Spinal cord (tissue), 10 donors: ENCODE measurements at places on chromosomes 16 and 17.

- no peak for DNase-seq
Measured at GRCh38 chr16:67269766-67270165, 9.6 kb upstream of the PLEKHG4 start.

DNA sequence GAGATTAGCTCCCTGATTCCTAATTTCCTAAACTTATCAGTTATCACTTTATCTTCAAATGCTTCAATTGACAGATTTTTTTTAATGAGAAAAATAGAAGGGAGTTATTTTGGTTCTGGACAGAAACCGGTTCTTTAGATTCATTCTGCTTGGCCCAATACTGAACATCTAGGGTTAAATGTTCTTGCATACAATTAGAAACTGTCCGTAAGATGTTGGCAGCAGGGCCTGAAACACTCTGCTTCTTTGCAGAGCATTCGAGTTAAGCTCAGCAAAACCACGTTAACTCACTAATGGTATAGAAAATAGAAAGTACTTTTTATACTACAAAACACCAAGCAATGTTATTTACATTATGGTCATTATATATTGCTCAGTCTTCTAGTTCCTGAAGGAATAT, 7.2 kb downstream of the SHCBP1 start:
- DNase-seq, result no peak

DNA sequence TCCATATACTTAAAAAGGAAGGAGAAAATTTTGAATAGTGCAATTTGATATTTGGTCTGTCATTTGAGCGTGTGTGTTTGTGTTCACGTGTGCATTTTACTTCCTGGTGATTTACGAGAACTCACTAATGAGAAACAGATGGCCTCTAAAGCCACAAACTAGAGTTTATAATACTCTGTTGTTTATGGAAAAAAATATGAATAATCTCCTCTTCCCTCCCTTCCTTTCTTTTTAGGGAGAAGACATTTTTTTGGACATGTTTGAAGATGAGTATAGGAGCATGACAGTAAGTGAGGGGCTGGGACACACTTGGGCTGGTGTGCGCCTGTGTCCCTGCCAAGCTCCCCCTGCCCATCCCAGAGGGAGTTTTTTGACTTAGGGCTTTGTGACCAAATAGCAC, 102.7 kb downstream of the CLEC16A start:
- DNase-seq, result no peak

DNA sequence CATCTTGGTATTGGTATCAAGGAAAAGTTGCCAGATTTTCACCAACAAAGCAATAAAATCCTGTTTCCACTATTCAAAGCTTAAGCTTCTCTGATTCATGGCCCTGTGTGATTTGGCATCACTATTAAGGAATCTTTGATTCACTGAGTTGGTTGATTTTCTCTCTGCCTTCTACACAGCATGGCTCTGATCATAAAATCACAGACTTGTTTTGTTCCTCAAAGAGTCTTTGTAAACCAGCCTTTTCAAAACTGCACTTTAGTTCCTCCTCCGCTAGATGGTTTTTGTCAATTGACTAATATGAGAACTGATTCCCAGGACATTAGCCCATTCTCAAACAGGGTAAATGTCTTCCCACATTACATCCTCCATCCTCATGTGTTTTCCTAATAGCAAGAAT, 197.6 kb downstream of the DNAH9 start:
- peak; percentile 40 for DNase-seq

GRCh38 chr16:75632857-75633256, 9.8 kb upstream of the ADAT1 start:
- DNase-seq, result no peak

GRCh38 chr16:84024854-84025253, 17.7 kb downstream of the SLC38A8 start:
- DNase-seq, result no peak

DNA sequence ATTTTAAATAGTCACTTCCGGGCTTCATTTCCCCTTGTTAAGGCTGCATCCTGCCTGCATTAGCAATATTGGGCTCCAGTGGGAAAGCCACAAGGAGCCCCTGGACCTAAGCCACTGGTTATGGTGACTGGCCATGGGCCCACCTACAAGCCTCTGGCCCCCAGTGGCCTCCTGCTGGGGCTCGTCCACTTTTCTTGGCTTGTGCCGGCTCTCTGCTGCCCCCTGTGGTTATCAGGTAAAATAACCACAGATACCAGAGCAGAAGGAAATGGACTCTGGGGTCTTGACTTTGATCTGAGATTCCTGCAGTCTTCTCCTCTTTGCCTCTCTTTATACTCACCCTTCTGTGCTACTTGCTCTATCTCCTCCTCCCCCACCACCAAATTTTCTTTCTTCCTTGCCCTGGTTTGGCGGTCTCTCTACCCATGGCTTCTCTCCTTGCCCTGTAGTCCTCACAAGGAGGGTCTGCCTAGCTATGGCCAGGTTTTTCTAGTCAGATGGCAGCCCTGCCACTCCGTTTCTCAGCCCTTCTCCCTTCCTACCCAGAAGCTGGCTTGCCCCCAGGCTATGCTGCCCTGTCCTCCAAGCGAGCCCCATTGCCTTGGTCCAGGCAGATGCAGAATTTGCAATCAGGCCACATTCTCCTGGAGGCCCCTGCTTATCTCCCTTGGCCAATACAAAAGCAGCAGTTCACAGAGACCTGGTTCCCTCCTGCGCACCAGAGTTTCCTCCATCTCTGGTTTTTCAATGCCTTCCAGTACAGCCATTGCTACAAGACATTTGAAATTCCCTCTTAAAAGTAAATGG, 82.9 kb upstream of the RCVRN start:
- DNase-seq, result peak; percentile 15

DNA sequence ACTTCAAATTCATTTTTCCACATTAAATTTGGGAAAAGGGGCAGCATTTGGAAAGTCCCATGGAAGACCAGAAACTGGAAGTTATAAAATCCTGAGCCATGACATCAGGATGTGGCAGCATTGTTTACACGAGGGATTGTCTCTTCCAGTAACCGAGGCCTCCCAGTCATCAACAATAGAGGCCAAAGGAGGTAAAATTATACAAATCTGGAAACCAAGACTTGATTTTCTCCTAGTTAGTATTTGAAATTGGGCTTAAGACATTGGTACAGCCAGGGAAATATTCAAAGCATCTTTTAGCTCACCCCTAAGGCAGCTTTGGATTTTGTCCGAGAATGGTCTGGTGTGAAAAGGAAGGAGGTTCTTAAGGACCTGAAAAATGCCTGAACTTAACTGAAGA, 251.6 kb upstream of the FOXF1 start:
- no peak for DNase-seq

- DNase-seq, result no peak
Measured at GRCh38 chr17:75738218-75738802, 17.1 kb downstream of the ITGB4 start.

DNA sequence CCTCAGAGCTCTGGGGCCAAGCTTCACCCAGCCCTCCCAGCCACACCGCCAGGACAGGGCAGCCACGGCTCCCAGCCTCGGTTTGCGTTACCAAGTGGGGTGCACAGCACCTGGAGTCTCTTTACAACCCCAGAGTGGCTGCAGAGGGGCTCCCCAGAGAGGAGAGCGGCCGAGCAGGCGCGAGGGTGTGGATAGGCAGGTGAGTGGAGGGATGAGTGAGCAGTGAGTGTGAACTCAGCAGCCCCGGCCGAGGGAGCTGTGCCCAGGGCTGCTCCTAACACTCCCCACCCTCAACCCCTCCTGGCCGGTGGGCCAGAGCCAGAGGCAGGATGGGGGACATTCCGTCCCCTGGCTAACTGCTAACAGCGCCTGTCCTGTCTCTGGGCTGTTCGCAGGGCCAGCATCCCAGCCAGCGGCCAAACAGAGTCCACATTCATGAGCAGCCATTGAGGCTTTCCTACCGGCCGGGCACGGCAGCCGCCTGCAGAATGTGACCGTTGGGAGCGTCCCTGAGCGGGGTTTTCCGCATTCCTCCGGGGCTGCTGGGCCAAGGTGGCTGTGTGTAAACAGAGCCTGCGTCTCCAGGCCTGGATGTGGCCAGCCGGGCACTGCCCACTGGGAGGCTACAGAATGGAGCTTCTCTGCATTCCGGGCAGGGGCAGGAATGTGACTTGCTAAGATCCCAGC, 5.3 kb downstream of the ZNF469 start:
- DNase-seq, result no peak

DNA sequence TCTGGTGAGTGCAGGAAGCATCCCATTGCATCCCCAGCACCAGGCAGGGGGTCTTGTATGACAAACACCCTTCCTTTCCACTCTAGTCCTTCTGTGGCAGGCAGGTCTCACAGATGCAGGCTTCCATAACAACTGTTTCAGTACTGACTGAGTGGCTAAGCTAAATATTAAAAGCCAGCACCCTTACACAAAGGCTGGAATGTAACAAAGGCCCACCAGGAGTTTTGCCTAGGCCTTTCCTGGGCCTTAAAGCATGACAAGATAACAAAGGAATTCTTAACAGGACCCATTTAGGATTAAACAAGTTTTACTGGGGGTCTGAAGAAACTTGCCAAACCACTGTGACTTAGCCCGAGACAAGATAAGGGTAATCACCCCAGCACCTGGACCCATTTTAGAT, 228.9 kb upstream of the RPL38 start:
- no peak for DNase-seq

- peak; percentile 17 for DNase-seq
Measured at GRCh38 chr16:30570636-30571444, 674 bp downstream of the ZNF688 start.

GRCh38 chr17:47851764-47852112, 775 bp upstream of the SP6 start:
- no peak for DNase-seq

DNA sequence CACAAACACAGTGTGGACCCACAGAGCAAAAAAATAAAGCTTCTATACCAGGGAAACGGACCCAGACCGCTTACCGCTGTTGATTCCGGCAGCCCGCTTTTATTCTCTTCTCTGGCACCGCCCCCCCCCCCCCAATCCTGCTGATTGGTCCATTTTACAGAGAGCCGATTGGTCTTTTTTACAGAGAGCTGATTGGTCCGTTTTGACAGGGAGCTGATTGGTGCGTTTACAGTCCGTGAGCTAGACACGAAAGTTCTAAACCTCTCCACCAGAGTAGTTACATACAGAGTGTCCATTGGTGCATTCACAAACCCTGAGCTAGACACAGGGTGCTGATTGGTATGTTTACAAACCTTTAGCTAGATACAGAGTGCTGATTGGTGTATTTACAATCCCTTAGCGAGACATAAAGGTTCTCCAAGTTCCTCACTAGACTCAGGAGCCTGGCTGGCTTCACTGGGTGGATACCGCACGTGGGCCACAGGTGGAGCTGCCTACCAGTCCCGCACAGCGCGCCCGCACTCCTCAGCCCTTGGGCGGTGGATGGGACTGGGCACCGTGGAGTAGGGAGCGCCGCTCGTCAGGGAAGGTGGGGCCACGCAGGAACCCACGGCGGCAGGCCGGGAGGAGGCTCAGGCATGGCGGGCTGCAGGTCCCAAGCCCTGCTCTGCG, 92.4 kb downstream of the HAPSTR1 start:
- DNase-seq, result no peak

DNA sequence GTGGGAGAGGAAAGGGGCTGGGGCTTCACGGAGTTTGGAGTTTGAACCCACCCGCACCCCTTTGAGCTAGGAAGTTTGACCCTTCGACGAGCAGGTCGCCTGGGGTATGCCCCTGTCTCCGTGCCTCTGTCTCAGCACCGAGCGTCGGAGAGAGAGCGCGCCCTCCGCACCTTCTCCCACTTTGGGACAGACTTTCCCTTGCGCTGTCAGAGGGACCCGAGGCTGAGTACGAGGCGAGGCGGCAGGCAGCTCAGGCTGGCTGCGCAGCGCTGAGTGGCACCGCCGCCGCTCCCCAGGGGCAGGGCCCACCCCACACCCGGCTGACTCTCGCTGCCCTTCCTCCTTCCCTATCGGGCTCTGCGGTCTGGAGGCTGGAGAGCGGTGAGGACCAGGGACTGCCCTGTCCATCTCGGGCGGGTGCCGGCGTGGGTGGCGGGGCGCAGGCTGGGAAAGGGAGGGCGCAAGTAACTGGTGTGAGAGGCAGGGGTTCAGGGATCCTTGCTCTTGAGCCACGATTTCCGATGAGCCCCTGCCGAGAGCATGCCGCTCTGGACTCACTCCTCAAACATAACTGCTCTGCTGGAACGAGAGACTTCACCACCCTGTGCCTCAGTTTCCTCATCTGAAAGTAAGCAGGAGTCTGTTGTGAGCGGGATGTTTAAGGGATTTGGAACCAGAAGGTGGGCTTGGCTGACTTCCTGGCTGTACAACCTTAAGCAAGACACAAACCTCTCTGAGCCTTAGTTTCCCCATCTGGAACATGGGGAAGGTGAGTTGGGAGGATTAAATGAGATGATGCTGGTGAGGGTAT, 981 bp downstream of the BEAN1 start:
- DNase-seq, result peak; percentile 22

GRCh38 chr17:79548116-79548515, 62.7 kb downstream of the RBFOX3 start:
- DNase-seq, result no peak

DNA sequence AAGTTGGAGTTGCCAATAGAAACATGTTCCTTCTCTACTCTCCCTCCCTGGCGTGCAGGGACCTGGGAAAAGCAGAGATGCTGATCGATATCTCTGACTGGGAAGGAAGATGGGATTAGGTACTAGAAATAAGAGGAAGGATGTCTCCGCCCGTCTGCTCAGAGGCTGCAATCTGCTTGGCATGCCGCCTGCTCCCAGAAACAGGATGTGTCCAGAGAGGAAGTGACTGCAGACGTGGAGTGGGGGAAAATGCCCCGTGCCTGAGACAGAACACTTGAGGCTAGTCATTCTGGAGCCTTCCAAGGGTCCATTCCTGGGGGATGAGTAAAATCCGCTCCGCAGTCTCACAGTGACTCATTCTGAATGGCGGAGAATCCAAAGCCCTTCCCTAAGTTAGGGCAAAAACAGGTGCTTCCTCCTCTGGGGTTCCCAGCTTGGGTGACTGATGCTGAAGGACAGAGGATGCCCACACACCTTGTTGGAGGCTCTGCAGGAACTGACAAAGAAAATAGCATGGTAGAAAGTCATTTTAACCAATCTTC, 45.0 kb upstream of the SMURF2 start:
- DNase-seq, result no peak

- peak; percentile 76 for DNase-seq
Measured at GRCh38 chr17:43020789-43021740, 1.1 kb downstream of the VAT1 start.

DNA sequence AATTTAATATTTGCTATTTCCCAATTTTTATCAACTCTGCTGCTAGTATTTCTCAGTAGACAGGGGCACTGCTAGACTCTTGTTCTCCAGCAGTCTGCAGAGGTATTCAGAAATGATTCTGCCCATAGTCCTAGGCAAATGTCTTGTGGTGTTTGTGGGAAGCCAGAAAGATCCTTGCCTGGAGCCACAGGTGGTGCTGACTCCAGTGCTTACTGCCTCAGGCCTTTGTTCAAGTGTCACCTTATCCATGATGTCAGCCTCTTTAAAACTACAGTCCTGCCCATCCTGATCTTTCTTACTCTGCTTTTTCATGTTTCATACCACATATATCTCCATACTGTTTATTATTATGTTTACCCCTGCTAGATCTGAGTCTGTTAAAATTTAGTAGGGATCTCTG, 26.5 kb downstream of the ZSWIM7 start:
- DNase-seq, result no peak
